Vagina (tissue), 2 donors: ENCODE measurements at places on chromosomes 7 and 10. TPM values are rescaled to one million over a fixed set of nuclear protein-coding genes. Genes with fewer than 3 reads are reported as not detected.

GRCh38 chr7:112495810-112496462, 15.1 kb downstream of the LSMEM1 start:
- DNase-seq = no peak

Gene MRPS16
- total RNA-seq = 31.9 TPM

Gene AASS
- 34.4 TPM for total RNA-seq

DNA sequence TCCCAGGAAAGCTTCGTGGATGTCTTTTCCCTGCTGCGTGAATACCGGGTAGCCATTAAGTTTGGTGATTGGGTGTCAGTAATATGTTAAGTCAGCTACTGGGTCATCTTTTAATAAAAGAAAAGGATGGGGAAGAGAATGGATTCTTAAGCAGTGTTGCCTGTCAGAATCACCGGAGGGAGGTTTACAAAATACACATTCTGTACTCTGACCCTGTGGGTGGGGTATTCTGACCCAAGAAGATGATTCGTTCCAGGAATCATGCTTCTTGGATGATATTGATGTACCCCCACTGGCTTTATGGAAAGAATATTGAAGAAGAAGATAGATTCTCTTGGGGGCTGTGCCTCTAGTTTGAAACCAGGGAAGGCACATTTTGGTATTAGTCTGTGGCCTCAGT, 18.3 kb downstream of the SGPL1 start:
- no peak for DNase-seq

DNA sequence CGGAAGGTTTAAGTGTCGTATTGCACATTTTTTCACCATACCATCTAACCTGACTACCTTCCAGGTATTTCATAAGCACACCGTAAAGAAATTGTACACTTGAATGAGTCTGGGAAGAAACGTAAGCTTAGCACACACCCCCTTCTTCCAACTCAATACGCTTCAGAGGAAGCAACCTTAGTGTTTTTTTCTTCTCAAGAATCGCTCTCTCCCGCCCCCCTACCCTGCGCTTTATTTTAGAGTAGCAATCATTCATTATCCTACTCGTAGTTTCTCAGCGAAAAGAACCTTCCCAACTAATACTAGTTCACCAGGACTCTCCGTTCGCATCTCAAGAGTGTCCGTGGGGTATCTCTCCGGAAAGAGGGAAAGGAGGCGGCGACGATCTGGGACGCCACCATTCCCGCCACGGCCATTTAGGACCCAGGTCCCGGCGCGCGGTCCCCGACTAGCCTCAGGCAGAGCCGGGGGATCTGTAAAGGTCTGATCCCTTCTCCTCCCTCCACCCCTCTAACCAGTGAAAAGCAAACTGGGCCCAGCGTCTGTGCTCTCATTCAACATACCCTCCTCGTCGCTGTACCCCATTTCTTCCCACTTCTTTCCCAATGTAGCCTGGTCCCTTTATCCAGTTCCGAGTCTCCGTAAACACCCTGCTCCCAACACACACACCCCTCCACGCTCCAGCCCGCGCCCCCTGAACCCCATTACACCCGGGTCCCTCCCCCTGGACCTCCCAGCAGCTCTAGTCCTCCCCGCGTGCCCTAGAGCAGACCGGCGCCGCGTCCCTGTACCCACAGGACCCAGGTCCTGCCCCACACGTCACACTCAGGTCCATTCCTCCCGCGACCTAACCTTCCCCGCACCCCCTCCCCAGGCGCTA, 16.0 kb downstream of the MYOZ1 start:
- DNase-seq = no peak
